ENCODE measurements at places on chromosomes 2 and 18.
A peak's percentile ranks its signal among the peaks of the same experiment; 100 is the strongest.

- DNase-seq, result no peak
Measured at GRCh38 chr2:99336804-99337112, 431 bp upstream of the EIF5B start.

DNA sequence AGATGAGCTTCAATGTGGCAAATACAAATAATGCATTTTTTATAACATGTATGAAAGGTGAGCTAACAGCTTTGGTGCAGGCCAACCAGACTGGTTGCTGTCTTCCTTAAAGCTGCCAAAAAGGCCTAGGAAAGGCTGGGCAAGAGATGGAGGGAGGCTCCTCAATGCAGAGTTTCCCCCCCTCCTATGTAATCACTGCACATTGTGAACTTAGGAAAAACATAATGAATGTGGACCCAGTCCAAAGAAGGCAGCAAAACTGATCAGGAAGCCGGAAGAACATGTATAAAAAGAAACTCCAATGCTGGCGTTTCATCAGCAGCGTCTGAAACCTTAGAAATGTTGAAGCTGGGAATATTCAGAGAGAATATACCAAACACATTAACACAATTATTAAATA, 84.2 kb upstream of the LYPD6 start:
- no peak for DNase-seq

DNA sequence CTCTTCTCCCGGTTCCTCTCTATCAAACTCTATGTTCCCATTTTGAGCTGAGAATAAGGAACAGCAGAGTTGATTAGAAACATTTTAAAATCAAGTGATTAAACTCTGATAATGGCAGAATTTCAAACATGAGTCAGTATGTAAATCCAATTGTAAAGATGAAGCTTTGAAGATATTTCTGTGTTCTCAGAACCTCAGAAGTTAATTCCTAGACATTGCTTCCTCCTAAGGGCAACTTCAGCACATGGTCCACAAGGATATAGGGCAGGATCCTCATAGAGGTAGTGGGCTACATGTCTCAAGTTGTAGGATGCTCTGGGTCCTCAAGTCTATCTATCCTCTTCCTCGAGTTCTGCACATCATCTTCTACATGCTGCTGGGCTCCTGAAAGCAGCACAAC, 46.3 kb downstream of the QPCT start:
- DNase-seq, result no peak

- no peak for DNase-seq
Measured at GRCh38 chr2:225233234-225233633, 166.3 kb upstream of the NYAP2 start.

- no peak for DNase-seq
Measured at GRCh38 chr2:238171575-238172187, 12.9 kb downstream of the ERFE start.

- DNase-seq, result no peak
Measured at GRCh38 chr2:168710754-168711467, 91.5 kb upstream of the NOSTRIN start.

GRCh38 chr2:237639052-237639835, 11.9 kb downstream of the LRRFIP1 start:
- no peak for DNase-seq

DNA sequence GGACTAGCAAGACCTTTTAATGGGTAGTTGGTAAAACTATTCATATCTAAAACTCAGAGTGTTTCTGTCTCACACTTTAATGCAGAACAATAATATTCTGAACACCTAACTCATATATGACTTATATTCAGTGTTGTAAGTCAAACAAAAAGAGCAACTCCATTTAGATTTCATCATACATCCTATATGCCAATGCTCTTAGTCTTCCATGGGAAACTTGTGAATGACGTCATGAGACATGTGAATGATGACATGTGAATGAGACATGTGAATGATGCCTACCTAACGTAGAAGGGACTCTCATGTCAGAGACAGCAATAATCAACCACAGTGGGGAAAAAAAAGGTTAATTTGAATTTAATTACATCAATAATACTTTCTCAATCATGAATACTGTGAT, 28.0 kb downstream of the ZNF519 start:
- no peak for DNase-seq

DNA sequence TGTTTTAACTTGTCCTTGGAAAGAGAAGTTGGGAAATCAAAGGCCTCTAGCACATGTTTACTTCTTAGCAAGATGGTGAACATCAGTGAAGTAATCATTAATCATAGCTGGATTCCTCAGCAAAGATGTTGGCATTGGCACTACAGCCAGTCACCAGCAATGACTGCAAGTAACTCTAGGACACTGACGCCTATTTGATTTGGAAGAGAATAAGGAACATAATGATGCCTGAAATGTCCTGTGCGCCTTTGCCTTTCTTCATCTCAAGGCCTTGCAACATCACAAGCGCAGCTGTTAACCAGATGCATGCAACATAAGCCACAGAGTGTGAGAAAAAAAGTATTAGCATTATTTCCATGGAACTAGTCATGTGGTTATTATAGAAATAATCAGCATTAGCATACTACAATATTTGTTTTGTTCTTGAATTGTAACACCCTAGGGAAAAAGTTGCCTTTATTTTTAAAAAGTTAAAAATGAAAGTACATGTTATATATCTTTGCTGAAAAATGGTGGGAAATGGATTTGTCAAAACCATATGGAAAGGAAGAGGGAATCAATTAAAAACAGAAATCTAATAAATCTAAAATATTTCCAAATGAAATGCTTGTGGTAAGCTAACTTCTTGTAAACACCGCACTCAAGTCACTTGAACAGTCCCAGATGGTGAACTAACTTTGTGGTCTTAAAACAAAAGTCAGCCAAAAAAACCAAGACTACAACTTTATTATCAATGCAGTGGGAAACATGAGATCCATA, 55.6 kb downstream of the THADA start:
- peak; percentile 11 for DNase-seq

DNA sequence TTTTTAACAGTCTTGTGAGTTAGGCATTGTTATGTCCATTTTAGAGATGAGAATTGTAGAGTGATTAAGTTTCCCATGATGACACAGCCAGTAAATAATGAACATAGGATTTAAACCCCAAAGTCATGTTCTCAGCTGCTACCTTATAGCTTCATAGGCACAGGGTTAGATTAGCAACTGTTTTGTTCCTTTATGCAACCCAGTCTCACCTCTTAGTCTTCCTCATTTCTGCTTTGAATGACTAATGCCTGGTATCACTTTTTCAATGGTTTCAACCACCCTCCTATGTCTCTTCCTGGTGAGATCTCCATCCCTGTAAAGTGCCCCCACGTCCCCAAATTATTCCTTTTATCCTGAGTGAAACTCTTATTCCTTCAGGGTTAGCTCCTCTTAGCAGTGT, 44.3 kb downstream of the MFSD6 start:
- DNase-seq, result no peak

DNA sequence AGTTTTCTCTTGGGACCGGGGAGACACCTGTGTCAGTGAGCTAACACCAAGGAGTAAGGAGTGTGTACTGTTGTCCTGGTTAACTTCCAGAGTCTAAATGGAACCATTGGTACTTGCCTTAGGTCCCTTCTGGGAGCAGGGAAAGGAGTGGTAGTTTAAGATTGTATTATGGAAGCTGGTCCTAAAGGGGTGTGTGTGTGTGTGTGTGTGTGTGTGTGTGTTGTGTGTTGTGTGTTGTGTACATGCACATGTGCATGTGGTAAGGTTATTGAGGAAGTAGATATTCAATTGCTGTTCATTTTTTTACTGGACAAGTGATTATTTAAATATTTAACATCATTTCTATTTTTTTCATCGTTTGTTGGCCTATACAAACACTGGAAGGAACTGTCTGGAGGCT, 1.4 kb downstream of the APLF start:
- DNase-seq, result no peak

DNA sequence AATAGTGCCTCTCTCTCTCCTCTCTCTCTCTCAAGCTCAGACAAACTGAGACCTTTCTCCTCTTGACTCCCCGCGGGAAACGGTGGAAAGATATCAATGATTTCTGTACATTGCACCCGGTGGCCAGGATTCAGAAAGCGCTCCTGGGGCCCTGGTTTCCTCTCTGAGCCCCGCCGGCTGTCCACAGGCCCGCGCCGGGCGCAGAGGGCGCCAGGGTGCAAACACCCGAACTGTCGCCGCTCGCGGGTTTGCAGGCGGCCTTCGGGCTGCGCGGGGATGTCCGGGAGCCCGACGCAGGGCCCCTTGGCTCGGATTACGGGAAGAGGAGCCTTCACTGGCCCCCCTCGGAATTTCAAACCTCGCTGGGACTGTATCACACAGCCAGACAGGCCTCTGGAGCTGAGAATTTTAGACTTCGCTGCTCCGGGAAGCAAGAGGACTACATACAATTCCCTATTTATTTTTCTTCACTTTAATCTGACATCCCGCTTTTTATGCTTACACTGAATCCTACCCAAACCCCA, 5.2 kb upstream of the EN1 start:
- DNase-seq, result no peak

GRCh38 chr2:47118581-47118980, 36.5 kb downstream of the STPG4 start:
- no peak for DNase-seq

- no peak for DNase-seq
Measured at GRCh38 chr18:9914584-9915290, 921 bp downstream of the VAPA start.

- no peak for DNase-seq
Measured at GRCh38 chr2:37854676-37855282, 70.3 kb upstream of the RMDN2 start.

DNA sequence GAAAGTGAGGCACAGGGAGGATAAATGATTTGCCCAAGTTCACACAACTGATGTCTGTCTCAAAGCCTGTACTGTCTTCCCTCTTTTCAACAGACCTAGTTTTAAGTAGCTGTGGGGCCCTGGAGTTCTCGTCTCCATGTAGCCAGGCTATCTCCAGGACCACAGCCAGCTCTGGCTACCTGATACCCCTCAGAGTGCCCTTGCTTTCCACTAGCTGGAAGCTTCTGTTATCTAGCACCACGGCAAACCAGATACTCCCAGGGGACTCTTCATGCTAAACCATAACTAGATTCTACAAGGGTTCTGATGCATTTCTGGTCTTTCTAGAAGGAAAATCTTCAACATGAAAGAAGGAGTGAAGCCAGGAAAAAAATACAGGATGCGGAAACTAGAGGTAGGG, 137.3 kb downstream of the GALNT14 start:
- DNase-seq, result no peak

- DNase-seq, result peak; percentile 15
Measured at GRCh38 chr2:147636886-147637285, 207.9 kb upstream of the ACVR2A start.

DNA sequence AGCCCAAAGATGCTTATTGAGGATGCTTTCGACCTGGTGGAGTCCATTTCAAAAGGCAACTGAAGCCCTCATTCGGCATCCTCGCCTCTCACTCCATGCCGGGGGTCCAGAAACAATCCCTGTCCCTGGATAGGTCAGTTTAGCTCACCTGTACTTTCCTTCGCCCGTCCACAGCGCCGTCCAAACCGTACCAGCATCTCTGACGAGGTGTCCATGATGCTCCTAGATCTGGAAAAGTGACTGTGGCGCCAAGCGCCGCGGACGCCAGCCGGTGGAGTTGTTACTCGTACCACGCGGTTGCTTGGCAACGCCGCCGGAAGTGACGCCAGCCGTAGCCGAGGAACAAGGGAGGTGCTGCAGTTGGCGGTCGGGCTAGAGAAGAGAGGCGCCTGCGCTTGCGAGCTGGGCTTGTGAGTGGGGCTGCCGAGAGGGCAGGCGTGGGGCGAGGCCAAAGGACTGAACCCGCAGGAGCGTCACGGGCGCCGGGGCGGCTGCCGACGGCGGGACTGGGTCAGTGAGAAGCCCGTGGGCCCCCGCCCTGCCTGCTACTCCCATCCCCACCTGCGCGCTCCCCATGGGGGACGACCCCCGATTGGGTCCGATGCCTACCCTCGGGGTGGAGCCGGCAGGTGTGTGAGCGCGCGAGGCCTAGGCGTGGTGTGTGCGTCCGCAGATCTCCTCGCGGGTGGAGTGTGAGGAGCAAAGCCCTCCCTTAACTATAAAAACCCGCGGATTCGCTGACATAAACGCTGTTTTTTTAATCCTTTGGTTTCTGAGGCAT, at the start of the genes CFAP210 and PHOSPHO2:
Gene CFAP210 (minus strand): TSS at position 293 of the 781 bp plus-strand sequence. CDS start 78 bp downstream, at position 215.
Gene PHOSPHO2 (plus strand): TSS at position 357 of the 781 bp plus-strand sequence. CDS start 6,503 bp downstream, outside the sequence.
- peak; percentile 96 for DNase-seq

DNA sequence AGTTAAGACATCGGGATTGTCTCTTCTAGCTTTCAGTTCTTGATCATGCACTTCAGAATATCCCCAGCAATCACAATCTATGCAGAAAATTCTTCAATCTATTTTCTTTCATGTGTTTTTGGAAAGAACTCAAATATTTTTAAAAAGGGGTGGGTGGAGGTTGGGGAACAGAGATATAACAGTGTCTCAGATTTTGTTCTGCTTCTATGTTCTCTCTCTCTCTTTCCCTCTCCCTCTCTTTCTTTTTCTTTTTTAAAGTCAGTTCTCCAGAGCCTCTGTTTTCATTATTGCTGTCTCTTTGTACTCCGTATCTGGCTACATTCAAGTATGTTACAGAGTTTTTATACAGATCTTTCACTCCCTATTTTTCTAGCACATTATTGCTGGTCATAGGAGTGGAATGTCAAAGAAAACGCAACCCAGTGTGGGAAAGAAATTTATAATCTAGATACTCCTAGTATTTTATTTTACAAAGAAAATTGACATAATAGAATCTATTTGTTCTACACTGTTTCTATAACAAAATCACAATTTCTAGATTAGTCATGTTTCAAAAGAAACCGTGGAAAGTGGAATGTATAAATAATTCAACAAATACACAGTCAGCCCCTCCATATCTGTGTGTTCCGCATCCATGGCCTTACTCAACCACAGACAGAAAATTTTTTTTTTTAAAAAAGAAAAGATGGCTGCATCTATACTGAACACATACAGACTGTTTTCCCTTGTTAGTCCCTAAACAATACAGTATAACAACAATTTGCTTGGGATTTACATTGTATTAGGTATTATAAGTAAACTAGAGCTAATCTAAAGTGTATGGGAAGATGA, 11.2 kb upstream of the NEMP2 start:
- DNase-seq, result no peak

- DNase-seq, result no peak
Measured at GRCh38 chr2:55302241-55302640, 33.2 kb upstream of the MTIF2 start.

DNA sequence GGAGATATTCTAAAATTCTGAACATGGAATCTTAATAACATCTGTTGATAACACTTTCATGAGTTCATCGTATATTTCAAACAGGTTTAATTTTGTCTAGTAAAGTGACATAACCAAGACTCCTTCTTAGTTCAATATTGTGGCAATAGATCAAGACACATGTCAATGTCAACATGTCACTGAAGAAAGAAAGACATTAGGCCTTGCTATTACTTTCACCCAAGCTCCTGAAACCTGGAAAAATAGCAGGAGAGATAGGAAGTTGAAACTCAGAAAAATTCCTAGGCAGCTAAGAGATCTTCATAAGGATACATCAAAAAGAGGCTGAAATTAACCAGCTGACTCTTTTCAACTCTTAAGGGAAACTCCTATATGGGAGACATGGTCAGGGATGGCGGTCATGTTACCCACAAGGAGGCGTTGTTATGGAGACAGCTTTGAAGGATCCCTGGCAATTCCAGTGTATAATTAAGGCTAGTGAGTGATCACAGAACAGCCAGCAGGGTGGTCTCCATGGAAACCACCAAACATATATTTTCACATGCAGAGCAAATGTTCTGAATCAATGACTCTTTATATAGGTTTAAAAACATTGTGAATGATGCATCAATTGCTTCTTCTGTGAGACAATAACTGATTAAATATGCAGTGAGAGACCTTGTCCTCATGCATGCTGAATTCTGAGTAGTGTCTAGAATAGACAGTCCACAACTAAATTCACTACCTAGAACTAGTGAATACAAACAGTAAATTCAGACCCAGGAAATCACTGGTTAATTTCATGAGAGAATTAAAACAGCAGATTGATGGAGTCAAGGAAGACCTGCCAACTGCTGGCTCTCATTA, 115.3 kb upstream of the RIOK3 start:
- no peak for DNase-seq

GRCh38 chr2:74689671-74690070, 35.6 kb downstream of the SEMA4F start:
- DNase-seq, result no peak
